T-helper 17 cell (primary cell): ENCODE measurements at places on chromosomes 12 and 14.

DNA sequence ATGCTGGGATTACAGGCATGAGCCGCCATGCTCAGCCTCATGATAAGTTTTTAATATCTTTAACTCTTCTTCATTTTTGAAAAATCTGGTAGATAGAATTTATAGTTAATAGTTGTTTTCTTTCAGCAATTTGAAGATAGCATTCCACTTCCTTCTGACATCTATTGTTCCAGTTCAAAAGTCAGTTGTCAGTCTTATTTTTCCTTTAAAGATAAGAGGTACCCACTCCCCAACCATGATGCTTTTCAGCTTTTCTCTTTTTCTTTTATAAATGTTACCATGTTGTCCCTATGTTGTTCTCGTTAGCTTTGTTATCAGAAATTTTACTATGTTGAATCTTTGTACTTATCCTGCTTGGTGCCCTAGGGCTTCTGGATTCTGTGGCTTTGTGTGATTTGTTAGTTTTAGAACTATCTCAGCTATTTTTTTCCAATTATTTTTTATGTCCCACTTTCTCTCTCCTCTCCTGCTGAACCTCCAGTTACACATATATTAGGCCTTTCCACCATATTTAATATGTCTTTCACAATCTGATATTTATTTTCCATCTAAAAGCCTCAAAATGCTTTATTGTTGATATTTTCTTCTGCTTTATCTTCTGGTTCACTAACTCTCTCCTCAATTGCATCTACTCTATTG, 181.6 kb upstream of the FOXN3 start:
- H3K27me3 ChIP-seq: no peaks in the 10 kb centered on the region
- H3K36me3 ChIP-seq: peaks cover 2% of the 10 kb centered on the region
- H3K27ac ChIP-seq: no peak overlapping the region

- H3K36me3 ChIP-seq: no peaks in the 10 kb centered on the region
- no peaks in the 10 kb centered on the region for H3K27me3 ChIP-seq
- peaks cover 7% of the 10 kb centered on the region for H3K4me1 ChIP-seq
- H3K4me3 ChIP-seq: no peak overlapping the region
Measured at GRCh38 chr12:123267991-123268843, 3.4 kb downstream of the CDK2AP1 start.

DNA sequence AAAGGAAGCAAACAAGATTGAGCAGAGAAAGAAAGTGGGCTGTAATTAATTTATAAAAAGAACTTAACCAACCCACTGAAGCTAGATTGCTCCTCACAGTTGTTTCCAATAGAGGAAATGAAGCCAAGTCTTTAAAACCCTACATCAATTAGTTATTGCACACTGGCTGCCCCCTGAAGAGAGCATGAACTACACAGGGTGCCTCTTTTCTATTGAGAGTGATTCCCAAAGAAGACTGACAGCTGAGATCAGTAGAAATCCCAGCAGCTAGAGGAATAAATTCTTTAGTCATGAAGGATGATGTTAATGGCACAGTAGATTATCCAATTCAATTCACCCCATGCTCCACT, 8.6 kb upstream of the USP15 start:
- H3K4me1 ChIP-seq: peaks cover 7% of the 10 kb centered on the region
- DNase-seq: no peak
- H3K4me3 ChIP-seq: peak overlapping the region; percentile 22
- no peaks in the 10 kb centered on the region for H3K36me3 ChIP-seq
- H3K27me3 ChIP-seq: no peaks in the 10 kb centered on the region

GRCh38 chr14:89428173-89428523, 11.1 kb upstream of the FOXN3 start:
- no peaks in the 10 kb centered on the region for H3K36me3 ChIP-seq
- no peak for DNase-seq
- no peak overlapping the region for H3K27ac ChIP-seq
- peaks cover 31% of the 10 kb centered on the region for H3K4me1 ChIP-seq

- H3K4me3 ChIP-seq: peak overlapping the region; percentile 89
- H3K36me3 ChIP-seq: peaks cover 4% of the 10 kb centered on the region
- H3K4me1 ChIP-seq: peaks cover 61% of the 10 kb centered on the region
- no peak for DNase-seq
Measured at GRCh38 chr14:69675245-69675583, 63.8 kb downstream of the SUSD6 start.

- no peaks in the 10 kb centered on the region for H3K4me1 ChIP-seq
- H3K27ac ChIP-seq: no peak overlapping the region
- no peaks in the 10 kb centered on the region for H3K27me3 ChIP-seq
- no peak overlapping the region for H3K4me3 ChIP-seq
Measured at GRCh38 chr14:29865299-29865698, 62.3 kb downstream of the PRKD1 start.

DNA sequence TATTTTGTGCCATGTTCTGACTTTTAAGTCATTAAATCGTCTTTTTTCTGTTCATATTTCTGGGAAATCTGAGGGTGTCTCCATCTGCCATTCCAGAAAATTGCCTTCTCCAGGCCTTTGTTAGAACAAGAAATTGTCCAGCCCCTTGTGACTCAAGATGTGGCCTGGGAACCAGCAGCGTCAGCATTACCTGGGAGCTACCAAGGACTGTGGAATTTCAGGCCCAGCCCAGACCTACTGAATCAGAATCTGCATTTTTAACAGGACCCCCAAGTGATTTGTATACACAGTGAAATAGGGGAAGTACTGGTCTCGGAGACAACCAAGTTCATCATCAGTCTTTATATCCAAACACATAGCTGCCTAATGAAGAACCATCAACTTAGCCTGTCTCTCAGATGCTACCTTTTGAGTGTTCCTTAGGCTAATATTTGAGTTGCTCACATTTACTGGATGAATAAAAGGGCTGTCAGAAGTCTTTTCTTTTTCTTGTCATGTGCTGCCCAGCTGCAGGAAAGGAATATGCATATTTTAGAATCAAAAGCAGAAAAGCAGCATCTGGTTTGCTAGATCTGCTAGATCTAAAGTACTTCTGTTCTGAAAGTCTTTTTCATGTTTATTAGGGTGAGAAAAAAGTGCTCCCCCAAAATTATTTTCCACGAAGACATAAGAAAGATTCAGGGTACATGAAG, 21.2 kb downstream of the GPHB5 start:
- no peak for DNase-seq
- no peaks in the 10 kb centered on the region for H3K36me3 ChIP-seq
- H3K27me3 ChIP-seq: peaks cover 31% of the 10 kb centered on the region
- H3K4me3 ChIP-seq: no peak overlapping the region
- H3K4me1 ChIP-seq: peaks cover 13% of the 10 kb centered on the region

DNA sequence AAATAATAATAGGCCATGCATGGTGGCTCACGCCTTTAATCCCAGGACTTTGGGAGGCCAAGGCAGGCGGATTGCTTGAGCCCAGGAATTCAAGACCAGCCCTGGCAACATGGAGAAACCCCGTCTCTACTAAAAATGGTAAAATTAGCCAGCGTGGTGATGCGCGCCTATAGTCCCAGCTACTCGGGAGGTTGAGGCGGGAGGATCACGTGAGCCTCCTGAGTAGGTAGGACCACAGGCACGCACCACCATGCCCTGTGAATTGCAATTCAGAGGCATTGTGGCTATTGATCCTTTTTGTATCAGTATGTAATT, 2.3 kb downstream of the ARHGDIB start:
- DNase-seq: no peak
- H3K4me3 ChIP-seq: peak overlapping the region; percentile 100
- no peaks in the 10 kb centered on the region for H3K27me3 ChIP-seq
- H3K27ac ChIP-seq: peak overlapping the region; percentile 100
- H3K4me1 ChIP-seq: peaks cover 60% of the 10 kb centered on the region
